ENCODE measurements at places on chromosomes 2 and 18. TPM values are rescaled to one million over a fixed set of nuclear protein-coding genes. Genes with fewer than 3 reads are reported as not detected.
A peak's percentile ranks its signal among the peaks of the same experiment; 100 is the strongest.

DNA sequence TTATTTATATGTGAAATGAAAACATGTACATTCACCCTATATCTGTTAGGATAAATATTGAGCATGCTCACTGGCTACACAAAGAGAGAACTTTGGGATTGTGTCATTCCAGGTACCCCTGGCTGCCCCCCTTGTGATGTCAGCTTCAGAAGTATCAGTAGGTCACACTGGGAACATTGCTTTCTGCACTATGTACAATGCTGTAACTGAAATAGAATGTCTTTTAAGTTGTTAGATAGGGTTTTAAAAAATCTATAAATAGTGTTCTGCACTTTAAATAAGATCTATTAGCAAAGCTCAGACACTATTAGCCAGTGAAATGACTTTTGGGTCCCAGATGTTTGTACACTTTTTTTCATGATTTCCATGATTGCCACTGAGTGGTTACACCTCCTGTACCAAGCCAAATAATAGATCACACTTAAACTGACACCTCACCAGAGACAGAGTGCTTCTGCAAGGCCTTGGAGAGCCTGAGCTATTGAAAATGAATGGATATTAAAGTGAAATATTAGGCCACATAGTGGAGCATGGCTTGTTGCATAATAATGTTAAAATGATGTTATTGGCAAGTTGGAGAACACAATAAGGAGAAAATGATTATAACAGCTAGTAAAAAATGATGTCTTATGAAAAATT is 297.0 kb upstream of the NXPH2 start:
- DNase-seq: no peak

DNA sequence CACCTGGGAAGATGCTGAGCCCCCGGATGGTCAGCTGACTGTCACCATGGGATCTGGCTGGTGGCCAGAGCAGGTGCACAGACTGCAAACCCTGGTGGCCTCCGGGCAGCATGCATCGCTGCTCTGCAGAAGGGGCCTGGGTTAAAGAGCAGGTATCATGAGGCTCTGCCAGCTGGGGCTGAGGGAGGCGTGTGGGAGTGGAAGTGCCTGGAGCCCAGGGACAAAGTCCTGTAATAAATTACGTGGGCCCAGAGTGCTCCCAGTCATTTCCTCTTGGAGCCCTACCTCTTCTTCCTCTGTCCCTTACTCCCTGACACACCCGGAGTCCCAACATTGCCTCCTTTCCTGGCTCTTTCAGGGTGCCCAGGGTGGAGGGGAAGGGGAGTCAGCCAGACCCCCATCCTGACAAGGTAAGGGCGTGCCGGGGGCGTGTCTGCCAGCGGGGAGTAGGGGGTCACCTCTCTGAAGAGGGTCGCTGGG is at the start of gene MYO7B:
Gene MYO7B, plus strand, starts transcription at position 262 of the 480 bp plus-strand sequence. CDS start 24,040 bp downstream, outside the sequence.
- DNase-seq: no peak

- DNase-seq: peak; percentile 81
Observed at GRCh38 chr2:197198890-197199289, 111.7 kb downstream of the ANKRD44 start.

DNA sequence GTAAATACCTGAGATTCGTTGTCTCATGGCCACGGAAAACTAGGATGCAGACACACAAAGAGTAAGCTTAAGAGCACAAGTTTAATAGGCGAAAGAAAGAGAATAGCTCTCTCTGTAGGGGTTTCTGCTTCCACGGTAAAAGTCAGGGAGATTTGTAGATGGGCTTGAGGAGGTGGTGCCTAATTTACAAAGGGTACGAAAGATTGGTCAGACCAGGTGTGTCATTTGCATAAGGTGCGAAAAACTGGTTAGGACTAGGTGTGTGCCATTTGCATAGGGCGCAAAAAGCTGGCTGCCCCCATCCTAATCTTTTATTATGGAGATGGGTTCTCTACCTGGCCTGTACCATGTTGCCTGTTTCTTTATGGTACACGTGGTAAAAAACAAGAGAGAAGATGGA is 170.5 kb upstream of the DOK6 start:
- DNase-seq: no peak

The MC4R gene
- not detected for total RNA-seq

The OR6B2 gene
- total RNA-seq: not detected

The STEAP3 gene
- total RNA-seq: 5.7 TPM
